Activated CD8-positive, alpha-beta T cell treated with anti-CD3 and anti-CD28 coated beads for 36 hours (primary cell): ENCODE measurements at places on chromosomes 4 and X. TPM values are rescaled to one million over a fixed set of nuclear protein-coding genes. Genes with fewer than 3 reads are reported as not detected.
A peak's percentile ranks its signal among the peaks of the same experiment; 100 is the strongest.

The ATP2B3 gene
- not detected for total RNA-seq

The TRAM1L1 gene
- not detected for total RNA-seq

The CPLX1 gene
- not detected for total RNA-seq

The L1CAM gene
- total RNA-seq: 2.1 TPM

The OPRPN gene
- total RNA-seq: not detected

The CENPVL2 gene
- not detected for total RNA-seq

The CNKSR2 gene
- total RNA-seq: 9.4 TPM

The VCX2 gene
- not detected for total RNA-seq

The PNMA6F gene
- total RNA-seq: not detected

The ARSJ gene
- not detected for total RNA-seq

The PF4V1 gene
- not detected for total RNA-seq

The CWH43 gene
- total RNA-seq: not detected

The TCEAL5 gene
- not detected for total RNA-seq

The XK gene
- not detected for total RNA-seq

The MAGEA12 gene
- total RNA-seq: not detected

The NXF2B gene
- total RNA-seq: not detected

The CSAG2 gene
- total RNA-seq: not detected

The WDR13 gene
- 31.6 TPM for total RNA-seq

The TRIM61 gene
- 1.2 TPM for total RNA-seq

The FTHL17 gene
- total RNA-seq: not detected

- peaks cover 14% of the 10 kb centered on the region for H3K27me3 ChIP-seq
- no peak overlapping the region for H3K27ac ChIP-seq
- H3K36me3 ChIP-seq: no peaks in the 10 kb centered on the region
- H3K4me1 ChIP-seq: peaks cover 18% of the 10 kb centered on the region
- no peak for DNase-seq
- no peak overlapping the region for H3K4me3 ChIP-seq
These were observed 111.4 kb downstream of the DCTD start for GRCh38 chr4:182805750-182806149.

- H3K4me1 ChIP-seq: no peaks in the 10 kb centered on the region
- H3K27ac ChIP-seq: no peak overlapping the region
- peaks cover 2% of the 10 kb centered on the region for H3K27me3 ChIP-seq
- no peaks in the 10 kb centered on the region for H3K36me3 ChIP-seq
These were observed 230.6 kb downstream of the PTTG2 start for GRCh38 chr4:38190717-38191178.

GRCh38 chr4:95541889-95542607 lies 6.7 kb downstream of the UNC5C start:
- H3K36me3 ChIP-seq: no peaks in the 10 kb centered on the region
- no peaks in the 10 kb centered on the region for H3K4me1 ChIP-seq
- H3K27ac ChIP-seq: no peak overlapping the region
- no peak for DNase-seq
- peaks cover 15% of the 10 kb centered on the region for H3K27me3 ChIP-seq

- H3K27ac ChIP-seq: no peak overlapping the region
- H3K4me1 ChIP-seq: no peaks in the 10 kb centered on the region
- H3K27me3 ChIP-seq: no peaks in the 10 kb centered on the region
- no peak overlapping the region for H3K4me3 ChIP-seq
- no peak for DNase-seq
These were observed 20.1 kb upstream of the TET2 start for GRCh38 chr4:105126311-105127169.

GRCh38 chr4:84804136-84804535 lies 162.4 kb downstream of the WDFY3 start:
- DNase-seq: no peak
- H3K27ac ChIP-seq: no peak overlapping the region
- no peak overlapping the region for H3K4me3 ChIP-seq
- no peaks in the 10 kb centered on the region for H3K27me3 ChIP-seq

GRCh38 chr4:32589853-32590252 lies 1869.7 kb downstream of the PCDH7 start:
- no peak for DNase-seq
- H3K36me3 ChIP-seq: no peaks in the 10 kb centered on the region
- H3K27me3 ChIP-seq: no peaks in the 10 kb centered on the region
- no peak overlapping the region for H3K4me3 ChIP-seq
- no peaks in the 10 kb centered on the region for H3K4me1 ChIP-seq

GRCh38 chrX:44874420-44875184 lies 1.6 kb downstream of the KDM6A start:
- no peaks in the 10 kb centered on the region for H3K27me3 ChIP-seq
- peak overlapping the region; percentile 99 for H3K27ac ChIP-seq
- peaks cover 9% of the 10 kb centered on the region for H3K36me3 ChIP-seq

GRCh38 chr4:184364100-184364921 lies 110.0 kb downstream of the IRF2 start:
- H3K36me3 ChIP-seq: no peaks in the 10 kb centered on the region
- no peaks in the 10 kb centered on the region for H3K27me3 ChIP-seq
- peaks cover 11% of the 10 kb centered on the region for H3K4me1 ChIP-seq
- H3K4me3 ChIP-seq: no peak overlapping the region

GRCh38 chr4:154367659-154368058 lies 123.9 kb downstream of the DCHS2 start:
- no peaks in the 10 kb centered on the region for H3K36me3 ChIP-seq
- H3K27ac ChIP-seq: no peak overlapping the region
- no peak overlapping the region for H3K4me3 ChIP-seq
- peaks cover 7% of the 10 kb centered on the region for H3K27me3 ChIP-seq
- H3K4me1 ChIP-seq: peaks cover 6% of the 10 kb centered on the region

DNA sequence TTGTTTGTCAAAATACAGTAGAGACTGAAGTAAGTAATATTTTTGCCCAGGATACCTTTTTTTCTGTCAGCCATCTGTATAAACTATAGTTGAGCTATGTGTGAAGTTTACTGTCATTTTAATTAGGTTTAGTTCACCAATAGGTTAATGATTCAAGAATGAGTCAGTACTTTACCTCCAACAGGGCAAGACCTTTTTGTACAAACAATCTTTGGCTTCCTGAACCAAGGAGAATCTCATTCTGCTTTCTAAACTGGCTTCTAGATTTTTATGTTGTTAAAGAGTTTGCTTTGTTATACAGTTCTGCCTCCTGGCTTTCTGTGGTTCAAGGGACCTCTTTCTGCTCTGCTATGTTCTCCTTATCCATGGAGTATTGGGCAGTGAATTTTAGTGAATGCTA lies 412.0 kb upstream of the NR3C2 start:
- H3K4me1 ChIP-seq: no peaks in the 10 kb centered on the region
- H3K27ac ChIP-seq: no peak overlapping the region
- H3K4me3 ChIP-seq: no peak overlapping the region
- no peak for DNase-seq

- H3K27me3 ChIP-seq: no peaks in the 10 kb centered on the region
- H3K36me3 ChIP-seq: no peaks in the 10 kb centered on the region
- no peak for DNase-seq
- H3K27ac ChIP-seq: no peak overlapping the region
- no peaks in the 10 kb centered on the region for H3K4me1 ChIP-seq
These were observed 619.5 kb downstream of the EPHA5 start for GRCh38 chr4:65050786-65051185.

GRCh38 chr4:18155067-18156041 lies 133.8 kb upstream of the LCORL start:
- H3K36me3 ChIP-seq: no peaks in the 10 kb centered on the region
- H3K4me1 ChIP-seq: no peaks in the 10 kb centered on the region
- no peak overlapping the region for H3K4me3 ChIP-seq
- DNase-seq: no peak
- H3K27ac ChIP-seq: no peak overlapping the region

GRCh38 chrX:49178537-49178936 lies 6.8 kb downstream of the PLP2 start:
- H3K4me1 ChIP-seq: peaks cover 11% of the 10 kb centered on the region
- no peak for DNase-seq
- H3K4me3 ChIP-seq: no peak overlapping the region
- H3K27ac ChIP-seq: no peak overlapping the region
- H3K36me3 ChIP-seq: peaks cover 38% of the 10 kb centered on the region
- no peaks in the 10 kb centered on the region for H3K27me3 ChIP-seq

GRCh38 chrX:150119323-150119722 lies 181.0 kb upstream of the EOLA2 start:
- DNase-seq: no peak
- H3K27ac ChIP-seq: no peak overlapping the region
- H3K4me3 ChIP-seq: no peak overlapping the region

GRCh38 chr4:53531585-53532224 lies 59.6 kb downstream of the LNX1 start:
- H3K27me3 ChIP-seq: peaks cover 12% of the 10 kb centered on the region
- no peaks in the 10 kb centered on the region for H3K4me1 ChIP-seq
- no peak for DNase-seq

DNA sequence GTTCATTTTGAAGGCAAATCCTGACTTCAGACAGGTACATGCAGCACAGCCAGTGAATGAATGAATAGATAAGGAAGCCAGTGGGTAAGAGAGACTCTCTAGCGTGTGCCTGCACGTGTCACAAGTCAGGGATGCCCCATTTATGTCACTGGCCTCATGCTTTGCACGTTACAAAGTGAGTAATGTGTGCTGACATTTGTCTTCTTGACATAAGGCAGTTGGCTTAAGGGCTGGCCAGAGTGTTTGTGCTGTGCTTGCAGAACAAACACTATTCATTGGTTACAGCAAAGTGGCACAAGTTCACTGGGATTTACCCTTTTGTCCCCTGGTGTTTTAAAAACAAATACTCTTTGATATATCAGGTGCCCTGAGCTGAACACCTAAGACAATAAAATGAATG lies 55.9 kb downstream of the CRMP1 start:
- no peaks in the 10 kb centered on the region for H3K27me3 ChIP-seq
- H3K4me1 ChIP-seq: no peaks in the 10 kb centered on the region
- H3K27ac ChIP-seq: no peak overlapping the region
- H3K36me3 ChIP-seq: no peaks in the 10 kb centered on the region
- no peak overlapping the region for H3K4me3 ChIP-seq

DNA sequence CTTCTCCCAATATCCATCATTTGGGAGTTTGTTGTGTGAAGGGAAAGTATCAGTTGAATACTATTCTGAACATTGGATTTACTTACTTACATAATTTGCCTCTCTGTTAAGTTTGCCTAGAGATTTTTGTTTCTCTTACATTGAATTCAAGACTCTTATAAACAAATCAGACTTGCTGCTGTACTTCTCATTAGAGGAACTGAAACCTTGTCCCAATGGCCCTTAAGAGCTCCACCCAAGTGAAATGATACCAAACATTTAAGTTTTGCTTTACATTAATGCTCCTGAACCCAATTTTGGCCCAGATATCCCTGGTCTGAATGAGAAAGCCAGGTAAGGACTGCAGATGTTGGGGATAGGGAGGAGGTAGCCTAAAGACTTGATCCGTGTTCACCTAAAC lies 32.0 kb downstream of the HAND2 start:
- no peak overlapping the region for H3K27ac ChIP-seq
- no peak overlapping the region for H3K4me3 ChIP-seq
- H3K36me3 ChIP-seq: peaks cover 11% of the 10 kb centered on the region
- H3K27me3 ChIP-seq: peaks cover 56% of the 10 kb centered on the region
- DNase-seq: no peak

- no peak overlapping the region for H3K27ac ChIP-seq
- H3K36me3 ChIP-seq: no peaks in the 10 kb centered on the region
- no peaks in the 10 kb centered on the region for H3K27me3 ChIP-seq
- H3K4me1 ChIP-seq: no peaks in the 10 kb centered on the region
These were observed 210.6 kb downstream of the CLCN4 start for GRCh38 chrX:10367406-10367805.

- H3K36me3 ChIP-seq: no peaks in the 10 kb centered on the region
- H3K27me3 ChIP-seq: no peaks in the 10 kb centered on the region
- no peak overlapping the region for H3K4me3 ChIP-seq
- DNase-seq: no peak
- H3K4me1 ChIP-seq: no peaks in the 10 kb centered on the region
These were observed 265.7 kb downstream of the IQCM start for GRCh38 chr4:149549911-149550310.

DNA sequence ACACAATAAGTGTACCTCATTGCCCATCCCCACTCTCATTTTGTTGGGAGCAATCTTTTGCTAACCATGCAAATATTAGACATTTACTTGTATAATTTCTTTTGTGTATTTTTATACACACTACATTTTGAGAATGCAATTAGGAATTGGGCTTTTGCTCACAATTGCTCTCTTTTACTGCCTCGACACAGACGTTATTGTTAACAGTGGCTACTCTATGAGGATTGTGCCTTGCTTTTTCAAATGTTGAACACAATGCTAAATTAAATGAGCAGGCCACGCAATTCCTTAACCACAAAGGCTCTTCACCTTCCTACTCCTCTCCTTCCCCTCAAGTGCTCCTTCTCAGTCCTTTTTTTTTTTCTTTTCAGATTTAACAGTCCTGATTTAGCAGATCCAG lies 42.8 kb upstream of the HPF1 start:
- peaks cover 9% of the 10 kb centered on the region for H3K27me3 ChIP-seq
- H3K4me3 ChIP-seq: no peak overlapping the region
- no peak overlapping the region for H3K27ac ChIP-seq
- no peak for DNase-seq
- no peaks in the 10 kb centered on the region for H3K36me3 ChIP-seq
- H3K4me1 ChIP-seq: no peaks in the 10 kb centered on the region

GRCh38 chr4:61200916-61201526 lies 895 bp downstream of the ADGRL3 start:
- peaks cover 46% of the 10 kb centered on the region for H3K27me3 ChIP-seq
- H3K4me1 ChIP-seq: peaks cover 2% of the 10 kb centered on the region
- no peak overlapping the region for H3K4me3 ChIP-seq
- peaks cover 3% of the 10 kb centered on the region for H3K36me3 ChIP-seq
- DNase-seq: no peak

GRCh38 chr4:107619066-107619465 lies 101.0 kb downstream of the PAPSS1 start:
- no peak for DNase-seq
- no peaks in the 10 kb centered on the region for H3K27me3 ChIP-seq
- H3K27ac ChIP-seq: no peak overlapping the region
- peaks cover 25% of the 10 kb centered on the region for H3K36me3 ChIP-seq

DNA sequence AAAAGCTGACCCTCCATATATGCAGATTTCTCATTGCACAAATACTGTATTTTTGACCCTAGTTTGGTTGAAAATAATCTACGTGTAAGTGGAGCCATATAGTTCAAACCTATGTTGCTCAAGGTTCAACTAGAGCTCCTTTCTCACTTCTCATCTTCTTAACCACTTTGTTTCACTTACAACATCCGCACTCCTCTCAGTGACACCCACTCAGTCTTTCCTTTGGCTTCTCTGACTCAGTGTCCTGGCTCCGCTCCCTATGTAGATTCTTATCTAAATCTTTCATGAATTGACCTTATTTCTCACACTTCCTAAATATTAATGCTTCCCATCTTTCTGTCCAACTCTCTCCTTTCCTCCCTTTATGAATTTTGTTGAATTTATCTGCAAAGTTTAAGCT lies 32.9 kb upstream of the DKK2 start:
- no peak overlapping the region for H3K4me3 ChIP-seq
- no peaks in the 10 kb centered on the region for H3K36me3 ChIP-seq
- no peak overlapping the region for H3K27ac ChIP-seq
- H3K4me1 ChIP-seq: no peaks in the 10 kb centered on the region
